ENCODE measurements at places on chromosomes 7 and 10. TPM values are rescaled to one million over a fixed set of nuclear protein-coding genes. Genes with fewer than 3 reads are reported as not detected.

VWDE gene
- 0.09 TPM for total RNA-seq

GLI3 gene
- 24.8 TPM for total RNA-seq

RELN gene
- total RNA-seq = 6.2 TPM

GPER1 gene
- total RNA-seq = 5.5 TPM

HOXA5 gene
- 11.3 TPM for total RNA-seq

CDNF gene
- 1.8 TPM for total RNA-seq

MARVELD1 gene
- 87.5 TPM for total RNA-seq

AQP1 gene
- total RNA-seq = 422 TPM

PSTK gene
- 2.3 TPM for total RNA-seq

SCD gene
- total RNA-seq = 7.7 TPM

PIP gene
- total RNA-seq = not detected

GIMAP7 gene
- total RNA-seq = 23.8 TPM

SLC39A12 gene
- 0.32 TPM for total RNA-seq

AZGP1 gene
- 0.33 TPM for total RNA-seq

SORBS1 gene
- total RNA-seq = 1,013 TPM

STK31 gene
- total RNA-seq = 0.62 TPM

MYOZ1 gene
- 2.8 TPM for total RNA-seq

UMAD1 gene
- total RNA-seq = 10.7 TPM

VIPR2 gene
- total RNA-seq = 7.6 TPM

SPACDR gene
- total RNA-seq = not detected
